ENCODE measurements at places on chromosomes 1 and 21.

GRCh38 chr1:185920602-185921001 is 186.4 kb downstream of the HMCN1 start:
- DNase-seq, result no peak

- no peak for DNase-seq
Measured at GRCh38 chr1:37448691-37449417, 25.5 kb upstream of the ZC3H12A start.

DNA sequence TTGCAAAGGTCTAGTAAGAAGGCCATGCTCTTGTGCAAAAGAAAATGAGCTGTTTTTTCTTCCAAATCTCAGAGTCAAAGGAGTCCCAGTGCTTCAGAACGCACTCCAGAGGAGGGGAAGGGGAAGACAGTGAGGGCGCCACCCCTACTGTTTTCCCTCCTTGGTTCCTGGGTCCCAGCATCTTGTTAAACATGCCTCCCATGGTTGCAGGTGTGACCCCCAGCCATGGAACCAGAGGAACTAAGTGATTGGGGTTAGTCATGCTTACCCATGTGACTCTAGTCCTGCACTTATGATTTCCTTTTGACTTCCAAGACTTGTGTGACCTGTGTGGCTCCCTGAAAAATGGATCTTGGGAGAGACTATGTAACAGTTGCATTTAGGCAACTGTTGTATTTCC is 6.1 kb upstream of the AKR7A3 start:
- no peak for DNase-seq

DNA sequence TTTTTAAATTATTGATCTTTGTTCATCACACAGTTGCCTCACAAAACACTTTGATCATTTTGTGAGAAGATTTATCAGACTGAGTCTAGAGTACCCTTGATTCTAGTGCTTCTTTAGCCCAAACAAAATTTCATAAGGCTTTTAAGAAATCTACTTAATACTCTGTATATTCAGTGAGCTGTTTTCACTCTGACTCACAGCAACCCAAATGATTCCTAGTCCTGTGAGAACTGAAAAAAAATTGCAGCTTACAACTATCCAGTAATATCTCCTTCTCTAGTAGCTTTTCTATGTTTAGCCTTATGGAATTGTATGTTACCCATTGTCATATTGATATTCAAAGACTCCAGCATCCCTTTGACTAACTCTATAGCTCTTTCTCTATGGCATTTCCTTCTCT is 915.6 kb downstream of the AMY1C start:
- DNase-seq, result no peak

DNA sequence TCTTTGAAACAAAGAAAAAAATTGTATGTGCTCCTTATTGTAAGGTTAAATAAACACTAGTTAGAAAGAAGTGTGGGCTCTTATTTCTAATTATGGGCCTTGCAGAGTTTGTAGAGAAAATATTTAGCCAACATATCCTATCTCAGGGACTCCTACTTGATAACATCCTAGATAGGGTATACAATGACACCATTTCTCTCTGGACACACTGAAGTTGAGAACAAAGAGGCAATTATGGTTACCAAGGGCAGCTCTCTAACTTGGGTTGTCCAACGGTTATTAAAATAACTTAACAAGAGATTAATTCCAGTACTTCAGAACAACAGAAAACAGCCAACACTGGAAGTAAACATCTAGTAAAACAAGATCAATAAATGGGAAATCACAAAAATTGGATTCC is 69.0 kb upstream of the ZC3H11B start:
- no peak for DNase-seq

- DNase-seq, result no peak
Measured at GRCh38 chr1:211344152-211344618, 17.6 kb downstream of the TRAF5 start.

- no peak for DNase-seq
Measured at GRCh38 chr1:98482611-98483010, 178.9 kb upstream of the SNX7 start.

DNA sequence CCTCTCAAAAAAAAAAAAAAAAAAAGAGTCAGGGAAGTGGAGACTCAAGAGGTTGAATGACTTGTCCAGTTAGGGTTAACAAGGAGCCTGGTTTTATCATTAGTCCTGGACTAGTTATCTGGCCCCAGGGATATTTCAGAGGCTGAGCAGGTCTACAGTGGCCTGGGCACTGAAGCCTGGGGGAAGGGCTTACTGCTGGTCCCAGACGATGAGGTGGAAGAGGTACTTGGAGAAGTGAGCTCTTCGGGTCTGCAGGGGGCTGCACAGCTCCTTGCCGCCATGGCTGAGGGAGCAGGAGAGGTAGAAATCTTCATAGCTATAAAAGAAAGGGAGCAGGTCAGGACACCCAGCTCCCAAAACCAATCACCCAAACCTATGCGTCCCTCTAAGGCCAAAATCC is 40.1 kb downstream of the PIK3C2B start:
- no peak for DNase-seq

- DNase-seq, result no peak
Measured at GRCh38 chr1:204744107-204744779, 58.7 kb upstream of the LRRN2 start.

- no peak for DNase-seq
Measured at GRCh38 chr1:107464827-107465226, 324.0 kb downstream of the NTNG1 start.

GRCh38 chr1:11450310-11450709 is 28.6 kb upstream of the DISP3 start:
- no peak for DNase-seq

GRCh38 chr1:203278885-203279406 is 26.4 kb upstream of the BTG2 start:
- DNase-seq, result no peak

GRCh38 chr21:33075596-33076195 is 5.8 kb downstream of the OLIG1 start:
- no peak for DNase-seq

DNA sequence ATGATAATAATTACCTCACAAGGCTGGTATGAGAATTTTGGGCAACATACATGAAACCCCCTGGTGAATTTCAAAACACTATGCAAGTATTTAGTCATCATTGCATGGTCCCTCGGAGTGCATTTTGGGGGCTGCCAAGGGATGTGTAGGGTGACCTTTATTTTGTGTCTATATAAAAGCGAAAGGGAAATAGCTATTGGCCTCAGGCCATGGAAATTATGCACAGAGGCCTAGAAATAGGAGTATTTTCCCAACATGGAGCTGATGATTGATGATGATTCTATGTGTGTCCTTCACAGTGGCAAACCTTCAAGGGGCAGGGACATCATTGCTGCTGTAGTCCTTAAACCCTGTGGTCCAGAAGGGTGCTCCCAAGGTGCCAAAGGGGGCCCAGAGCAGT is 265.5 kb downstream of the ST6GALNAC3 start:
- no peak for DNase-seq

DNA sequence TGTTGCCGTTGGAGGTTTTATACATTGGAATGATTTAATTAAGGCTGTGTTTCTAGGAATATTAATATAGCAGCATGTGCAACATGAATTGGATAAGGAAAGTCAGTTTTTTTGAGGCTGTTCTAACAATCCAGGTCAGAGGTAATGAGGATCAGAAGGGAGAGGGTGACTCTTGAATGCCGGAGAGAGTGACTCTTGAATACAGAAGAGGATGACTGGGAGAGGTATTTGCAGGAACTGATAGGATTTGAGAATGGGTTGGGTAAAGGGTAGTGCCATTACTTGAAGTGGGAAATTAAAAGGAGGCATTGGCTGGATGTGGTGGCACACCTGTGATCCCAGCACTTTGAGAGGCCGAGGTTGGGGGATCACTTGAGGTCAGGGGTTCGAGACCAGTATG is 55.6 kb upstream of the MACF1 start:
- no peak for DNase-seq

DNA sequence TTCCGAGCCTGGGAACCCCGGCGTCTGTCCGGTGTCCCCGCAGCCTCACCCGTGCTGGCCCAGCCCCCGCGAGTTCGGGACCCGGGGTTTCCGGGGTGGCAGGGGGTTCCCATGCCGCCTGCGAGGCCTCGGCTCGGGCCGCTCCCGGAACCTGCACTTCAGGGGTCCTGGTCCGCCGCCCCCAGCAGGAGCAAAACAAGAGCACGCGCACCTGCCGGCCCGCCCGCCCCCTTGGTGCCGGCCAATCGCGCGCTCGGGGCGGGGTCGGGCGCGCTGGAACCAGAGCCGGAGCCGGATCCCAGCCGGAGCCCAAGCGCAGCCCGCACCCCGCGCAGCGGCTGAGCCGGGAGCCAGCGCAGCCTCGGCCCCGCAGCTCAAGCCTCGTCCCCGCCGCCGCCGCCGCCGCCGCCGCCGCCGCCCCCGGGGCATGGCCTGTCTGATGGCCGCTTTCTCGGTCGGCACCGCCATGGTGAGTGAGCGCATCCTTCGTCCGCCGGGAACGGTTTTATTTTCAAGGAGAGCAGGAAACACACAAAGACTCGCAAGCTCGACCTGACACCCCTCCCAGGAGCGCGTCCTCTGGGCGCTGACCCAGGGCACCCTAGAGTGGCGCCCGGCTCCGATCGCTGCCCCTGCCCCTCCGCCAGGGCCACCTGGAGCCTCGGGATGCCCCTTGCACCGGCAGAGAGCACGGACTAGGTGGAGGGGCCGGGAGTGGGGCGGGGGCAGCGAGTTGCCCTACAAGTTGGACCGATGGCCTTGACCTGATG is at the start of gene ABCG1:
TSS of gene ABCG1 (plus strand) at position 305 of the 770 bp plus-strand sequence. CDS start at position 428, 123 bp downstream.
- DNase-seq, result peak; percentile 60

DNA sequence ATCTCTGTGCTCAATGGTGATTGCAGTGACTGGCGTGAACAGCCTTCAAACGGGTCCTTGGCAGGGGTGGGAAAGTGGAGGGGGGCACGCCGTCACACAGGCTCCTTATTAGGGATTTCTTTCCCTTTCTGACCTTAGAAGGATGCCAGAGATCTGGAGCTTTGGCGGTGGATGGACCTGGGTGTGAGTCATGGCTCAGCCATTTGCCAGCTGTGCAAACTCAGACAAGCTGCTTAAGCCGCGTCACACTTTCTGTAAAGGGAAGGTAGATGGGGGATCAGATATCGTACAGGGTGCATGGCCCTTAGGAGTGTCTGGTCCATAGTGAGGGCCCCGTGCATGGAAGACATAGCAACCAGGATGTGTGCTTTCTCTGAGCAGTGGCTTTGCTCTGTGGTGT is 48.3 kb upstream of the C1orf174 start:
- DNase-seq, result no peak

DNA sequence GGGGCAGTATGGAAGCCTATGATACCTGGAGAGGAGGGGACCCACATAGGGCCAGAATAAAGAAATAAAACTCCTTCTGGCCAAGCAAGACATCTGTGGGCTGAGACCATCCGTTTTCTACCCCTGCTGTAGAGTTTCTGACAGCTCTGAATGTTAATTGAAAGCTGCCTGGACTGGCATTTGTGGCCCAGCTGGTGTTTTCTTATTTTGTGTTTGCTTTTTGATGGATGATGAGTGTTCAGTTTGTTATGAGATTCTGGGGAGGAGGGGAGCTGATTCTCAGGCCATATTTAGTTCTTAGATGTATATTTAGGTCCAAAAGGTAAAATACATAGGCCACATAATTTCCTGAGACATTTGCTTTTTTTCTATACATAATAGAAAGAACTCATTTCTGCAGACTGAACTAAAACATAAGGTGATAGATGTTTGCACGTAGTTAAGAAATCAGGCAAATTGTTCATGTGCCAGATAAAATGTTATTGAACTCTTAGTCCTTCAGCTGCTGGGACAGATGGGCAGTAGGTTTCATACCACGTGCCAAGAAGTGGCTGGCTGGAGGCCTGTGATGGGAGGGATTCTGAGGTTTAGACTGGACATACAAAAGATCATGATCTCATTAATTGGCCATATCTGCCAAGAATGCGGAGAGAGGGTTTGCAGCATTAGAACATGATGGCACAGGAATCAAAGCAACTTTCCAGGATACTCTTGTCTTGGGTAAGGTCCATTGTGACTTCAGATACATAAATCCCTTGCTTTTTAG is 54.1 kb downstream of the DSCAM start:
- DNase-seq, result no peak

DNA sequence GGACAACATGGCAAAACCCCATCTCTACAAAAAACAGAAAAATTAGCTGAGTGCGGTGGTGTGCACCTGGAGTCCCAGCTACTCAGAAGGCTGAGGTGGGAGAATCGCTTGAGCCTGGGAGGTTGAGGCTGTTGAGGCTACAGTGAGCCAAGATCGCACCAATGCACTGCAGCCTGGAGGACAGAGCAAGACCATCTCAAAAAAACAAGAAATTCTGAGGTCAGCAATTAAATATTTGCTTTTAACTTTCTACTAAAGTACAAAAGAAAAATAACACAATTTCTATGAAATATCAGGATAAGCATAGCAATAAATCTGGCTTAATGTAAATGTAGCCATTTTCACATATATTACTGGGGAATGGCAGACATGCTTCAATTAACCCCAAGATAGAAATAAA is 9.9 kb downstream of the PPP1R15B start:
- no peak for DNase-seq

GRCh38 chr21:32587120-32587519 is 1.8 kb upstream of the TCP10L start:
- DNase-seq, result no peak

GRCh38 chr1:182340233-182341058 is 51.1 kb downstream of the GLUL start:
- DNase-seq, result no peak

DNA sequence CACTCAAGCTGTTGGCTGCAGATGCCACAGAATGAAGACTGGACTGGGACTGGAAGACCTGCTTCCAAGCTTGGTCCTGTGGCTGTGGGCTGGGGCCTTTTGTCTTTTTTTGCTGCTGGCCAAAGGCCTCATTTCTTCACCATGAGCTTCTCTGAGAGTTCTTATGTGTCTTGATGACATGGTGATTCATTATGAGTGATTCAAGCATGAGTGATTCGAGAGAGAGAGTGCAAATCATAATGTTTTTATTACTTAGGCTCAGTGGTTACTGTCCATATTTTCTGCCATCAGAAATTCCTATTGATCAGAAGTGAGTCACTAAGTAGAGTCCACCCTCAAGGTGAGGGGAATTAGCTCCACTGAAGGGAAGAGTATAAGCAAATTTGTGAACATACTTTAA is 94.0 kb downstream of the PCP4 start:
- no peak for DNase-seq

- DNase-seq, result no peak
Measured at GRCh38 chr1:186424539-186424938, 36.4 kb downstream of the PDC start.

DNA sequence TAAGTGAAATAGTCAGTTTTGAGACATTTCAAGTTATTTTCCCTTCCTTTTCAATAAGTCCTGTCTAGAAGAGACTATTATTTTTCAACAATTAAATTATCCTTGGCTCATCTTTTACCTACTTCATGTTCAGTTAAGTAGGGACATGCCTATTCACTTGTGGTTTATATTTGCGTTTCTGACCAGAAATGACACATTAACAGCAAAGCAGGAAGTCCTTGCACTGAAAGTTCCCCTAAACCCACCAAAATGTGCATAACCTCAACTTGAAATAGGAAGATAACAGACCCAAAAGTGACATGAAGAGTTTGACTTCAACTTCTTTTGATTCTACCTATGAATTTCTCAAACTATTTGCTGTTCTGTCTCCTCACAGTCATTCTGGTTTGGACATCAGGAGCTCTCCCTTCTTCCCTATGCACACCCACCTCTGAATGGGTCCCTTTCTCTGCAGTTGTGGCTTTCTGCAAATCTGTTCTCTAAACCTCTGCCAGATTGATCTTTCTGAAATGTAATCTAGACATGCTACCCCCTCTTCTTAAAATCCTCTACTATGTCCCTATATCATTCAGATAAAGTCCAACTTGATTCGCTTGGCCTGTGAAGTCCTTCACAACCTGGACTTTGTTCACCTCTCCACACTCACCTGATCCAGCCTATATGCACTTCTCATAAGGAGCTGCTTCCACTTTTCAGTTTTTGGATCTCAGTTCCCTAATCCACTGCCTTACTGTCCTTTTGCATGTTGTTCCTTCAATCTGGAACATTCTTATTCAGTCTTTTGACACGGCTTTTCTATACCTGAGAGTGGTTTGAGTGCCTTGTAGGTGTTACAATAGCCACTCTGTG is 661.5 kb upstream of the ADGRL4 start:
- DNase-seq, result no peak

All from stimulated activated naive CD8-positive, alpha-beta T cell treated with anti-CD3 and anti-CD28 coated beads, Interleukin-15, Interleukin-2, amounts not matched to agents 100 U/mL and 50 U/mL, for 24 hours (primary cell).